ENCODE measurements at places on chromosomes 2 and 18.

DNA sequence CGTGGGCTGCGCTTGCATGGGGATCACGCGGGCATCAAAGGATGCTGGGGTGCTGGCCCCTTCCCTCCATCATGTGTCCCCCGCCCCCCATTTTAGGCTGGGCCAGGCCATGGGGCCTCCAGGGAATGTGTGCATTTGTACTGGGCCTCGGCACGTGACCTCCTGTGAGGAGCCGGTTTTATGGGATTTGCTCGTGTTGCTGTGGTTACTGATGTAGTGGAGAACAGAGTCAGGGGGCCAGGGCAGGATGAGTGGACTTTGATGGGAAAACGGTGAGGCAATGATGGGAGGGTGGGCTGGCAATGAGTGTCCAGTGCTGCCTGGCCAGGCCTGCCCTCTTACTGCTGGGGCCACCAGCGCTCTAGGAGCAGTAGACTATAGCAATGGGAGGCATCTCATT is 257.7 kb downstream of the LOXHD1 start:
- DNase-seq: no peak

GRCh38 chr18:6270771-6271216 is 143.9 kb downstream of the L3MBTL4 start:
- no peak for DNase-seq

DNA sequence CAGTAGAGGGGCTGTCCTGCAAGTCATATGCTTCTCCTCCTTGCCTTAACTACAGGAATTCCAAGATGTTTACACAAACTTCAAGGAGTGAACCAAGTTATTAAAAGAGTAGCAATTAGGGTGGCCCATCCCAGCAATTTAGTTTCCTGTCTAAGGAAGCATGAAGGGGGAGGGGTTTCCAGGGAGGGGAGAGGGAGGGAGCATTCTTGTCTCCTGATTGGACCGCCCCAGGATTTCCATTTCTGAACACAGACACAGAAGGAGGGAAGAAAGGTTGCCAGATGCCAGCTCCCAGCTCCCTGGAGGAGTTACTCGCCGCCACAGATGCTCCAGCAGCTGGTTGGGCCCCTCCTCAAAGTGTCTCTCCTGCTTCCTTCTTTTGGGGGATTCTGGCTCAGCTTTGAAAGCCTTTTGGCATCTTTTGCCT is 107.6 kb downstream of the TRIB2 start:
- peak; percentile 62 for DNase-seq

GRCh38 chr2:119888680-119889079 is 124.2 kb upstream of the EPB41L5 start:
- peak; percentile 80 for DNase-seq

- peak; percentile 82 for DNase-seq
These were observed 225.8 kb upstream of the SIX3 start for GRCh38 chr2:44715671-44716081.

DNA sequence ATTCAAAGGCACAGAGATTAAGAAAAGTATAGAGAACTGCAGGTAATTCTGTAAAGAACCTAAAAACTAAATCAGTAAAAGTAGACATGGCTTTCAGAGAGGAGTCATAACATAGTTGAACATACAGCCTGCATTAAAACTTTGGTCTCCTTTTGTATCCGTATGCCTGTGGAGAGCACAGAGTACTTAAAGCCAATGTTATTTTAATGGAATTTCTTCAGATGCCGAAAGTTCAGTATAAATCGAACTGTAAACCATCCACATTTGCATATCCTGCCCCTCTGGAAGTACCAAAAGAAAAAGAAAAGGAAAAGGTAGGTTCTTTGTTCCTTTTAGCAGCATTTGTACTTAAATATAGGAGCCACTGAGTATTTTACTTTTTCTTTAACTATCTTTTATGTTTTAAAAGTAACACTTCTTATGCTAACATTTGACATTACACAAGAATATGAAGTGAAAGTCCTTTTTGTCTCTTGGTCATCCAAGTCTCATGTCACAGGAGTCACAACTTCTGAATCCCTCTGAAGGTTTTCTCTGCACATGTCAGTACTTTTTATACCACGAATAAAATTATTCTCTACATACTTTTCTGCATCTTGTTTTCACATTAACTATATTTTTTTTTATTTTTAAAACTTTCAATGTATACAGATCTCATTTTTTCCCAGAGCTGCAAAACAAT is 34.9 kb upstream of the ARMC9 start:
- DNase-seq: no peak

- no peak for DNase-seq
These were observed 118.7 kb downstream of the KLHL29 start for GRCh38 chr2:23503682-23504081.

- peak; percentile 67 for DNase-seq
These were observed 285.0 kb upstream of the PARD3B start for GRCh38 chr2:204260162-204260877.

DNA sequence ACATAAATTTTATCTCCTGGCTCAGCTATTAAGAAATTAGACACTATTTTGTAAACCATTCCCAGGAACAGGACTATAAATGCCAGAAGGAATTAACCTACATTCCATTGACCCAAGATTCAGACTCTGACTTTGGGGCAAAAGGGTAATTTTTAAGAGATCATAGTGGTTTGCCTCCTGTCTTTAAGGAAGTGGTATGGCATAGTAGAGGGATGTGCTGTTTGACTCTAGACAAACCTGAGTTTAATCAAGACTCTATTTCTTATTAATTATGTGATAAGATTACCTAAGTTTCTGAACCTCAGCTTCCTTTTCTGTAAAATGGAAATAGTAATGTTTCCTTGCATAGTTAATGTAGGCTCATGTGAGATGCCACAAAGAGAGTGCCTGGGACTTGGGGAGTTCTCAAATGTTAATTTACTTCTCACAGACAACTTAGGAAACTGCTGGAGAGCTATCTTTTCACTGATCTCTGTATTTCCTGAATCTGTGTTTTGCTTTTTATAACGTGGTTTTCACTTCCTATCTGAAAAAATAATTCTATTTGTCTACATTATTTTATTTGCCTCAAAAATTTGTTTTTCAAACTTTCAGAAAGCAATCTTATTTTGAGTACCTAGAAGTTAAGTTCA is 11.9 kb upstream of the SLC40A1 start:
- DNase-seq: no peak

- no peak for DNase-seq
These were observed 326.3 kb upstream of the MYT1L start for GRCh38 chr2:2657121-2657962.

DNA sequence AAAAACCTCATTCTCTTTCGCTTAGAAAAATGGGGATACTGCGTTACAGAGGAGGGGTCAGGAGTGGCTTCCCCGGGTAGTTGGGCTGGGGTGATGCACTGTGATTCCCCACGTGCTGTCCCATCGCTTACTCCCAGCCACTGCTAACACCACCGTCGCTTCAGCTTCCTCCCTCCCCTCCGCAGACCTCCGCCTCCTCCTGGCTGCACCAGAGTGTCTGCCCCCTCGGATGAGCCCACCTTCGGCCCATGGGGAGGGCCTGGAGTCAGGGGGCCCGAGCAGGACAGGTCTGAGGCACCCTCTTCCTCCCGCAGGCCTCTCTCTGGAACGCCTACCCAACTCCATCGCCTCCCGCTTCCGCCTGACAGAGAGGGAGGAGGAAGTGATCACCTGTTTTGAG is 59.1 kb upstream of the MCFD2 start:
- no peak for DNase-seq

DNA sequence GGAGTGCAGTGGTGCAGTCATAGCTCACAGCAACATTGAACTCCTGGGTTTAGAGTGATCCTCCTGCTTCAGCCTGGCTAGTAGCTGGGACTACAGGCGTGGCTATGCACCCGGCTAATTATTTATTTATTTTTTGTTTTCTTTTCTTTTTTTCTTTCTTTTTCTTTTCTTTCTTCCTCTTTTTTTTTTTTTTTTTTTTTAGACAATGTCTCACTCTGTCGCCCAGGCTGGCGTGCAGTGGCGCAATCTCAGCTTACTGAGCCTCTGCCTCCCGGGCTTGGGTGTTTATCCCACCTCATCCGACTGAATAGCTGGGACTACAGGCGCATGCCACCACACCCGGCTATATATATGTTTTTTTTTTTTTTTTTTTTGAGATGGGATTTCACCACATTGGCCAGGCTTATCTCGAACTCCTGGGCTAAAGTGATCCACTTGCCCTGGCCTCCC is 1.4 kb upstream of the ANXA4 start:
- DNase-seq: no peak

- DNase-seq: no peak
These were observed 68.5 kb downstream of the ROCK2 start for GRCh38 chr2:11275910-11276309.

DNA sequence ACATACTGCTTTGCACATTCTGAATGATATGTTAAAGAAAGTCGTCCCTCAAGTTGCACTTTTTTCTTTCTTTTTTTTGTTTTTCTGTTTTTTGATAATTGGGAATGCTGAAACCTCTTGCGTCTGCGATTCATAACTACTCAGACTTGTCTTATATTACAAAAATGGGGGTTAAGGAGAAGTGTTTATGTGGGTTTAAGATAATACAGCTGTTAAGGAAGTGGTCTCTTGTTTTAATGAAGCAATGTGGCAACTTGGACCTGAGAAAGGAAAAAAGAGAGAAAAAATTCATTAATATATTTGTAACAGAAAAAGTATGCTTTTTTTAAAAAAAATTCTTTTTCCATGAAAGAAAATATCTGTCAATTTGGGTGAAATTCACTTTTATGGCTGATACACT is 268.5 kb upstream of the CCDC68 start:
- DNase-seq: peak; percentile 26

- DNase-seq: peak; percentile 100
These were observed 164.2 kb downstream of the ANTXR1 start for GRCh38 chr2:69177063-69177771.

DNA sequence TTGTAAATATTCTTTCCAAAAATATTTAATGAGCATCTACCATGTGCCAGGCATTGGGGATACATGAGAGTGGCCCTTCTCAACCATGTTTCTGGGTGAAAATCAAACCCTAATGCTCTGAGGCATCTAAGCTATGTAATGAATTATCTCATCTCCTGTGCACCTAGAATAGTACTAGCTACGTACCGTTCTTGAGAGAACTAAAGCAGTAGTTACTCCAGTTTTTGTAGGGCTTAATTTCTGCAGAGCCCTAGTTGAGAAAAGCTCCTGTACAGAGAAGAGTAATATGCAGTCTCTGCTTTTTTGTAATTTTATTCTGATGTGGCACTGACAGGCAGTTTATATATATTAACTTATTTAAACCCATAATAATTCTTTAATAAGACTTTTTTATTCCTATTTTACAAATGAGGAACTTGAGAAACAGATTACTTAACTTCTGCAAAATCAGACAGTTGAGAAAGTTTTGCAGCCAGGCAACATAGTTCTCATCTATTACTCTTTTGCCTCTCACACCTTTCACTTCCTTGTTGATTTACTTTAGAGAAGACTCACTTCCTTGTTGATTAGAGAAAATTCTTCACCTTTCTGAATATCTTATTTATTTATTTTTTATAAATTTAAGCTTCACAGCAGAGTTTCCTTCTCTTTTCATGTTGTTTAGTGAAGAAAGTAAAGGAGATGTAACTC is 3.1 kb downstream of the SPOPL start:
- DNase-seq: no peak

DNA sequence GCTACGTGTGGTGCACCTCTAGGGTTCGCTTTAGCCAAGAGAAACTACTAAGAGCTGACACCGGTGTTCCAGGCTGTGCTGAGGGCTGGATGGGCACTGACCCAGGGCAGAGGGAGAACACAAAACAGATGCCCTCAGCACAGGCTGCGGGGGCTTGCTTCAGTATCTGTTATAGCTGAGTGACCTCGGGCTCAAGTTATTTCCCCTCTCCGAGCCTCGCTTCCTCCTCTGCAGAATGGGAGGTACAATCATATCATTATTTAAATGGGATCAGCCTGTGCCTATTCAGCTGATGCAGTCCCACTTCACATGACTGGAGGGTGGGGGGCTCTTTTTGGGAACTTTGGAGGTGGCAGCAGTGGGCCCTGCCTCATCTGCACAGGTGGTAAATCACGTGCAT is 156.1 kb upstream of the APCDD1 start:
- DNase-seq: no peak

- DNase-seq: peak; percentile 6
These were observed 273.3 kb downstream of the CD226 start for GRCh38 chr18:69674292-69674877.

DNA sequence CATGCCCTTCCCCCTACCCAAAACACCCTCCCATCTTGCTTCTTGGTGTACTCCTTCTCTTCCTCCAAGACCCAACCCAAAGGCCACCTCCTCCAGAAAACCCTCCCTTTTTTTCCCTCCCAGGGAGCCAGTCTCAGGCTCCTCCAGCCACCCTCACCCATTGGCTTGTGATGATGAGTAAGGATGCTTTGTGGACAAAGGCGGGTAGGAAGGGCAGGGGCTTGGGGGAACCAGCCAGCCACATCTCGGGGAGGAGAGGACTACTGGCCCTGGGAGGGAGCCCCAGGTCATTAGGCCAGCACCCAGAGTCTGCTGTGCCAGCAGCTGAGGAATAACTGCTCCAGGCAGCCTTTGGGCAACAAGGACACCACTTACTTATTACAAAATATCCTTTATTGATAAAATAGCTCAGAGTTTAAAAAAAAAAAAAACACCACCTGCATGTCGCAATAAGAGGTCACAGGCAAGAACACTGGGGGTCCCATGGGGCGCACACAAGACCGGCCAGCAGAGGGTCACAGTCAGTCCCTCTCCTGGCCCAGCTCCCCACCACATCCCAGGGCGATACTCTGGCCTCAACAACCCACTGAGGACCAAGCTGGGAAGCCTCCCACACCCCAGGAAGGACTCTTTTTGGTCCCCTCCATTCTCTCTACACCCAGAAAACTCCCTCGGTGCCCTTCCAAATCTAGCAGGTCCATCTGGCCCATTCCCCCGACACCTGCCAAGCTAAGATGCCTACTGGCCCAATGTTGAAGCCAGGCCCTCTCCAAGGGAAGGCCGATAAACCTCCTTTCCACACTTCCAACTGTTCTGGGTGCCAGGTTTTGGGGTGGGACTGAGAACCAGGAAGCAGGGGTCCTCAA is 3.6 kb downstream of the ADRA2B start:
- DNase-seq: no peak

- DNase-seq: peak; percentile 69
These were observed 169.2 kb upstream of the LRRTM1 start for GRCh38 chr2:80473796-80474195.

DNA sequence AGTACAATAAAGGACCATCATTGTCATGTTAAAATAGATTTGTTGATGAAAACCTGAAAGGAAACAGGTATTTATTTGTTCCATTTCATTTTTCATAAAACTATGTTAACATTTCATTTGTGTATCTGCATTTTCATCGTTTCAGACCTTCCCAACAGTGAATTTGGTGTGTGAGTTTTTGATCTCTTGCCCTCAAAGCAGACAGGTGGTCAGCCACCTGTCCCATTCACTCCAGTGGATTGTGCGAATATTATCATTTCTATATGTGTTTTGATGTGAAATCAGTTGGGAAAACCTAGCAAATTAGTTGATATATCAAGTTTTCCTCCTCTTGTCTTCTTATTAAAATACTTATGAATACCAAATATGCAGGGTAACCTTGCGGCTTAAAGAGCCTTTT is 25.4 kb upstream of the ATP5MC3 start:
- no peak for DNase-seq

GRCh38 chr2:66490588-66491001 is 55.7 kb downstream of the MEIS1 start:
- DNase-seq: no peak
